ENCODE measurements at places on chromosomes 1 and 21.
A peak's percentile ranks its signal among the peaks of the same experiment; 100 is the strongest.

DNA sequence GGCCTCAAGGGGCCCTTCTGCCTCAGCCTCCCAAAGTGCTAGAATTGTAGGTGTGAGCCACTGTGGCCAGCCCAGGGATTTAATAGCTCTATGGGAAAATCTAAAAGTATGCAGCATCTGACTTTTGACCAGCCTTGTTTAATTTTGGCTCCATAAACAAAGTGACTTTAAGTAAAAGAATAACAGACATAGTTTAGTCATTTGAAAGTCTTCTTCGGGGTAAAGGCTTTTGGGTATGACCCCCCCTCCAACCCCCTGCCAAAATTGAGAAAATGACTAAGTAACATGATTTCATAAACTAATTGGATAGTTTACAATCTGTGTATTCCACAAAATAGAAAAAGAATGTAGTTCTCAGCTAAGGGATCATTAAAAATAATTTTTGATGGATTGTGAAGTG lies 17.0 kb downstream of the GPBP1L1 start:
- no peak for DNase-seq

- DNase-seq = no peak
Measured at GRCh38 chr1:225277445-225277844, 150.4 kb downstream of the LBR start.

DNA sequence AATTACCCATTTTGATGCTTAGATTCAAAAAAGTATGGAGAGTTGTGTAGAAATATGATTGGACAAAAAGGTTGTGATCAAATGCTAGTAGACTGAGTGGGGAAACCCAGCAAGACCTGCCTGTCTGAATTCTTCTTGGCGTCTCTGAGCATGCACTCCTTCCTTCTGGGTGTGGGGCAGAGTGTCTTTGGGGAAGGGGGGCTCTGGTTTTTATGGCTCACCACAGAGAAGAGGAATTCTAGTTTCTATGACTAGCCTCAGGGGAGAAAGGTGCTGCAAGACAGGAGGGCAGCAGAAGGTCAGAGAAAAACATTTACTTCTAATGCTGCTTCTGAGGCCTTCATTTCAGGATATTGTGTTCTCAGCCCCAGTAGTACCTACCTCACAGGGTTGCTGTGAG lies 33.9 kb upstream of the PIGC start:
- no peak for DNase-seq

DNA sequence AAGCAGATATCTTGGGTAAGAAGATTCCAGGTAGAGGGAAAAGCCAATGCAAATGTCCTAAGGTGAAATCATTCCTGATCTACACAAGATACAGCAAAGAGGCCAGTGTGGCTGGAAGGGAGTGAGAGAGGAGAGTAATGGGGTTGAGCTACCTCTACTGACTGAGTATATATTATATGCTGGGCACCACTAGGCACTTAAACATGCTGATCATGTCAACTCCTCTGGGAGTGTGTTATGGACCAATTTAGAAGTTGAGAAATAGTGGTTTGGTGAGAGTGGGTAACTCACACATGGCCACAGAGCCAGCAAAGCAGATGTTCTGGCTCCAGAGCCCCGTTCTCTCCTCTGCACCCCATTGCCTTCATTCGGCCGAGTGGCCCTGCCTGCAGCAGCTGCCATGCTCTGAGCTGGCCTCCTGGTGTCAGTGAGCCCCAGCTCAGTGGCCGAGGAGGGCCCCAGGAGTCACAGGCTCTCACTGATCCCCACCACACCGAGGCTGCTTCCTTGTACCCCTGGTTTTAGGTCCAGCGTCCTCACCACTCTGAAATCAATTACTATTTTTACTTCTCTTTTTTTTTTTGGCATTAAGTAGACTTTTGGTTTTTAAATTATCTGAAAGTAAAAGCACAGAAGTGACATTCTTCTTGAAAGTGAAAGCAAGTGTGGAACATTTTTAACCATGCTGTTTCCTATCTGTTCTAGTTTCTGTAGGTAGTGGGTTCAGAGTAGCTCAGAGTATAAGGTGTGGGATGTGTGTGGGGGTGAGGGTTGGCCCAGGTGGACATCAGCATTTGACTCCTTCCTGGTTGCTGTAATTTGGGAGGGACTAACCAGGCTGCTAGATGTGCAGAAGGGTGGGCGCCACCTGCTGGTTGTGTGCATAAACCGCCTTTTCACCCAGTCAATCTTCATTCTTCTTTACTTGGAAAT lies 45.8 kb upstream of the CRNN start:
- peak; percentile 83 for DNase-seq

- DNase-seq = no peak
Measured at GRCh38 chr1:44262816-44263567, 49.7 kb downstream of the DMAP1 start.

- DNase-seq = no peak
Measured at GRCh38 chr1:4838231-4838630, 183.8 kb downstream of the AJAP1 start.

DNA sequence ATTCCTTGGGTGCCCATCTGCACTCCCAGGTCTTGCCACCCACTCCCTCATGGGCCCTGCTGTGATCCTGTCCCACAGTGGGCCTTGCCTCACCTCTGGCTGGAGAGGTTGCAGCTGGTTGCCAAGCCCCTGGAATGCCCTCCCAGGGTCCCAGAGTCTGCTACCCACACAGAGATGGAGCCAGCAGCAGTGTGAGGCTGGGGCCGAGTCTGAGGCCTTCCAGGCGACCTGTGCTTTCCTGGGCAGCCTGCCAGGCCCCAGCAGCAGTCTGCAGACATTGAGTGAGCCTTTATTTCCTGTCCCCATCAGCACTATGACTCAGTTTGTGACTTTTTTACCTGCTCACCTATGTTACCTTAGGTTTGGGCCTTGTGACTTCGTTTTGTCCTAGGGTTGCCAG lies 25.0 kb upstream of the TSPAN2 start:
- no peak for DNase-seq

GRCh38 chr1:14929547-14930246 lies 223.8 kb upstream of the TMEM51 start:
- no peak for DNase-seq

- DNase-seq = peak; percentile 67
Measured at GRCh38 chr1:234260578-234260977, 112.7 kb upstream of the COA6 start.

GRCh38 chr21:35565204-35565611 lies 495.1 kb downstream of the SETD4 start:
- no peak for DNase-seq

- DNase-seq = no peak
Measured at GRCh38 chr1:184940694-184941409, 33.5 kb downstream of the NIBAN1 start.

All from activated CD4-positive, alpha-beta T cell treated with anti-CD3 and anti-CD28 coated beads, Interleukin-10, Interleukin-2, amounts not matched to agents 100 ng/mL and 50 ng/mL, durations not matched to agents 16 hours and 8 hours (primary cell).